Erythroblast (primary cell): ENCODE measurements at places on chromosomes 2 and 18.
A peak's percentile ranks its signal among the peaks of the same experiment; 100 is the strongest.

- DNase-seq, result peak; percentile 81
Observed at GRCh38 chr18:12373116-12373770, 3.8 kb downstream of the AFG3L2 start.

DNA sequence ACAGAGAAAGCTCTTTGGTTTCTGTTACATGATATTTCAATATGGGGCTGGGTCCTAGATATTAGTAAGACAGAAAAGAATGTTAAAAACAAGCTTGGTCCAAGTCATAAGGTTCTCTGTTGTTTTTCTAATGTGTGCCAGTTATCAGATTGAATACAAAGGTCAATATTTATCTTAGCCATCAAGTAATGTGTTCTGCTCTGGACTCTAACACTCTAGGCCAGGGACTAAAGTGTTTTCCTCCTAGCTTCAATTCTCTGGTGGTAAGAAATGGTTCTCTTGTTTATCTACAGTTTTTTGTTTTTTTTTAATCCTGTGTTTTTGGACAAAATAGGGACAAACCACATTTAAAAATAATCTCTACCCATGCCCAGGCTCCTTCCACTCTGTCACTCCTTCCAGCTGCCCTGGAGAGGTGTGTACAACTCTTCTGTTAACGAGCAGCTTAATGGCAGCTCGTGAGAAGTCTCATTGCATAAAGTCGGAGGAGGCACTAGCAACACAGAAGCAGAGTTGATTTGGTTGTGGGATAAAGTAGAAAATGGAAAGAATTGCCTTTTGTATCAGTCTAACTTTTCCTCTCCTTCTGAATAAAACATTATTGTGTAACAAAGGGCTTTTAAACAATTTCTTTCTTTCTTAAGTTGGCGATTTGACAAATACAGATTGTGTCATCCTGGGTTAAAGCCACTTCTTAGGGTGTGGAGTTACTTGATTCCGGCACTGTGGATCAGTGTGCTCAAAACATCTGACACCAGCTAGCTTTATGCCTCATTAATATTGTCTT, 8.0 kb upstream of the SESTD1 start:
- DNase-seq, result no peak

- DNase-seq, result no peak
Observed at GRCh38 chr2:216583147-216583546, 50.1 kb upstream of the IGFBP2 start.

- DNase-seq, result no peak
Observed at GRCh38 chr2:158567208-158567607, 110.5 kb downstream of the PKP4 start.

DNA sequence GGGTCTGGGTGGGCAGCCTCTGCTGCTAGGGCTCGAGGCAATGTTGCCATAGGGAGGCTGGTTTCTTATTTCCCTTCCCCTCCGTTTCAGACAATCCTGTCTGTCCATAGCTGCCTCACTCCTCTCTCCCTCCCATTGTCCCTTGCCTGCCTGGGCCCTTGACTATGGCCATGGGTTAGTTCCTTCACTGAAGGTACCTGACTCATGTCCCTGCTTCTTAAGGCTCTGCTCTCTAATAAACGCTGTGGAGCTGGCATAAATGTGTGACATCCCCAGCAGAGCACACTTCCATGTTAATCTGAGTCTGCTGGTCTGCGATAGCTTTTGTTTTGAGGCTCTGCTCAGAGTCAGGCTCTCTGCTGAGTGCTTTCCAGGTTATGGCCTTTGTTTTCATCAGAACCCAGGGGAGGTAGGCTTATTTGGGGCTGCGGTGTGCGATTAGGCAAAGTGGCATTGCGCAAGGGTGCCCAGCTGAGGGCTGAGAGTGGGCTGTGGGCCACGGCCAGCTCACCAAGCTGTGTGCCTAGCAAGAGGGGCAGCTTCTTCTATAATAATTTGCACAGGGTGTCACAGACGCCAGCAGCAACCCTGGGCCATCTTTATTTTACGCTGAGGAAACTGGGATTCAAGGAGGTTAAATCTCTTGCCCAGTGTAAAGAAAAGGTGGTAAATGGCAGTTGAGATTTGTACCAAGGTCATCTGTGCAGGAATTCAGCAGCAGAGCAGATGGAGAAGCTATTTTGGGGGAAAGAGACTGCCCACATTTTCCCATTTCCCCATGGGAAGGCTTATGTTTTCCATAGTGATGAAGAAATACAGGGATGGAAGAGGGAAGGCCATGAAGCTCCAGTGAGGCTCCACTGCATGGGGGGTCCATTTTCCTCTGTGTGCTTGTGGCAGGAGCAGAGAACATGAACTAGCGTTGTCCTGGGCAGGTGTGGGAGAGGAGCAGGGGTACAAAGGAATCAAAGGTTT, 25.6 kb downstream of the MRPL33 start:
- DNase-seq, result no peak

DNA sequence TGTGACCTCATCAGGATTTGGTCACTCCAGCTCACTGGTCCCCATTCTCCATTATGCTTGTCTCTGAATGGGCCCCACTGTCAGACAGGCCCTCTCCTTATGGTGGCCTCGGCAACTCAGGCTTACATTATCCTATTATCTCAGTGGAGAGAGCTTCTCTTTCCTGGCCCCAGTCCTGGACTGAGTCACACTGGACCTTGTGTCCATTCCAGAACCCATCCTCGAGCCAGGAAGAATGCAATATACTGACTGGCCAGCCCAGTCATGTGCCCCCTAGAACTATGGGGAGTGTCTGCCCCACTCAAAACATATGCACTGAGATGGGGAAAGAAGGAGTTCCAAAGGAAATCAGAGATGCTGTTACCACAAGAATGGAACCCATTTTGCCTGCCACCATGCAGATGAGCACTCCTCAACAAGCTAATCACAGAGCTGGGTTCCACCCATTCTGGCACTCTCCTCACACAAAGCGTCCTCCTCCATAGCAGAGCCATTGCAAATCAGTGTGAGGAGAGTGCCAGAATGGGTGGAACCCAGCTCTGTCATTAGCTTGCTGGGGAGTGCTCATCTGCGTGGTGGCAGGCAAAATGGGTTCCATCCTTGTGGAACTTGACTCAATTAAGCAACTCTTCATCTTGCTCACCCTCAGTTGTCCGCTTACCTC, 71.9 kb downstream of the CHRNA1 start:
- DNase-seq, result no peak

- no peak for DNase-seq
Observed at GRCh38 chr2:96530144-96530430, 6.5 kb upstream of the ARID5A start.

GRCh38 chr2:120491111-120491625, 145.2 kb downstream of the INHBB start:
- no peak for DNase-seq

- DNase-seq, result peak; percentile 17
Observed at GRCh38 chr2:60297296-60298005, 256.0 kb downstream of the BCL11A start.

DNA sequence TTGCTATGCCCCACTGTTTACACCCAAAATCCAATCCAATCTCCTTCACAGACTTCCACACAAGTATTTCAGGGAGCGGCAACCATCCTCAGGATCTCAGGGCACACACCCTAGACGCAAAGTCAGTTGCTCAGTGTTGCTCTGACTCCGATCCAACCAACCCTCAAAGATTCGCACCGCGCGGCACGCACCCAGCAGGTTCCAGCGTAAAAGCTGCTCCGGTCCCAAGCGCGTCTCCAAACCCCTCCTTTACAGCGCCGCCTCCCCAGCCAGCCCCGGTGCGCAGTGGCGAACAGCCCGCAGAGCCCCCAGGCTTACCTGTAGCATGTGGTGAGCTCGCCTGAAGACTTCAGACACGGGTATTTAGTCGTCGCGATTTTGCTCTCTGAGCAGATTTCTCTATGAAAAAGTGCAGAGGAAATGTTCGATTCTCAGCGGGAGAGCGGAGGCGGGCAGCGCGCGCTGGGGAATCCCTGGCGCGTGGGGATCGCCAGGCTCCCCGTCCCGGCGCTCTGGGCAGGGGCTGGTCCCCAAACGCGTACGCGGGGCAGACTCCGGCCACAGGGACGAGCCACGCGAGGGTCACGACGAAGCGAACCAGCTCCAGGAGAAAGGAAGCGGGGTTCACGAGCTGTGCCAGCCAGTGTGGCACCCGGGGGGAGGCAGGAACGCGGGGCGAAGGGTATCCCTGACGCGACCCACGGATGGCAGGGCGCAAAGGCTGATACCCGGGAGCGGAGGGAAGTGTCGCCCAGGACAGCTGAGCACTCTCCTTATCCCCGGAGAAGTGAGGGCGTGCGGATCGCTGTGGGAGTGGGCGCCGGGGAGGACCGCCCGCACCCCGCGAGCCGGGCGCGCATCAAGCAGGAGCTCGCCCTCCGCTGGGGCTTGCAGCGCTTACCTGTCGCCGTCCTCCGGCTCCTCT, 650 bp downstream of the CCBE1 start:
- DNase-seq, result no peak

DNA sequence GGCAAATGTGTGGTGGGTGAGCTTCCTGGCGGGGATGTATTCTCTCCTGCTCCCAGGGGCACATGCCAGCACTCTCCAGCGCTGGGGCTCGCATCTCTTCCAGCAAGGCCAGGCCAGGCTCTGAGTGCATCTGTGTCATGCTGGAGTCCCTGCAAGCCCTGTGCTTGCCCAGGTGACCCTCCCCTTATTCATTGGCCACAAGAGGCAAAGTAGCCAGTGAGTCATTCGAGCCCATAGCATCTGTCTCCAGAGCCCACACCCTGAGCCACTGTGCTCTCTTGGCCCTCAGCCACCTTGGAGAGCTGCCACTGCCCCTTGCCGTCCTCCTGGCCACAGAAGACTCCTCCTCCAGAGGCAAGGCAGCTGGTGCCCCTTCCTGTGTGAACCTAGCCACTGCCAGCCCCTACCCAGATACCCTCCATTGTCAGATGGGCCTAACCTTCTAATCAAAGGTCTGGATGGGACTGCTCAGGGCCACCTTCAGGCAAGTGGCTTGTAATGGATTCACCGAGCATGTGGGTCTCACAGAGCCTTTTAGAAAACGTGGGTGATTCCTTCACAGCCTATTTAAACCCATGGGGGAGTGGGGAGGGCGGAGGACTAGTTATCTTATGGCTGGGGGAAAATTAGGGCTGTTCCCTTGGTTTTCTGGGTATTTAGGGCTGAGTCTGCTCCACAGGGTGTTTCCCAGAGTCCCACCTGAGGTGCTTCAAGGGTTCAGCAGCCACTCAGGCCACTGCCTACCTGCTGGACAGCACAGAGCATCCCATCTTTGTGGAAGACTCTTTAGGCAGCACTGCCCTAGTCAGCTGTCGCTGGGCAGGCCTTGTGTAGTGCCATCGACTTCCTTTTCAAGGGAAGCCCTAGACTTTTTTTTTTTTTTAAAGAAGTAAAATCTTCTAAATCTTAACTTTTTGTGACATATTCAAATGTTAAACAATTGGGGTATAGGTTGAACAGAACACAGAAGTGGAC, 137.4 kb downstream of the ACOXL start:
- no peak for DNase-seq

GRCh38 chr2:121377646-121378045, 92.6 kb upstream of the TFCP2L1 start:
- DNase-seq, result no peak

DNA sequence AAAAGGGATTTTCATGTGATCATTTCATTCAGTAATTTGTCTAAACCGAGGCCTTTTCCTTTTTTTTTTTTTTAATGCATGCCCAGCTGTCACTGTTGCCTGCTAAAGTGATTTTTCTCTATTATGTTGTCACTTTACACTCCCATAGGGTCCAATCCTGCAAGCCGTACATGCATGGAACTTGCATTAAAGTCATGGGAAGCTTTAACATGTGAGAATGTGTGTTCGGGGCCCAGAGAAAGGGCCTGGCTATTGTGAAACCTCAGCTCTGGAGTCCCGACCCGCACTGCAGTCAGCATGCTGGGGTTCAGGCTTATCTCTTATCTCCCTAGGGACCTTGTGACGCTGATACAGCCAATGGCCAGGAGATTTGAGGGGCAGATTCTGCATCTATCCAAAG, 474.6 kb downstream of the SLC4A3 start:
- DNase-seq, result no peak

DNA sequence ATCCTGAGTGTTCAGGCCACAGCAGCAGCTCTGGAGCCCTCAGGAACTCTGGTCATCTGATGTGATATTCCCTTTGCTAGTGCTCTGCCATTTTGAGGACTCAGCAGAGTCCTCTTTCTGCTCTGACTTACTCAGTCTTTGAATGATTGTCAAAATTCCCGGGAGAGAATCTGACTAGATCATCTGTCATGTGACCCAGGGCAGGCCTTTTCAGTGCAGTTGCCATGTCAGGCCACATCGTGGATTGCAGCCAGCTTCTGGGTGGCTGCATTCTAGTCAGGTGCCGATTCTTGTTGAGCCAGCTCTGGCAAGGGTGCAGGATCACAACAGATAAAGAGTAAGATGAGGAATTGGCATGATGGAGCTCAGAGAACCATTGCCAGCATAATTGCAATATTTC, 795.6 kb downstream of the CPS1 start:
- no peak for DNase-seq

- DNase-seq, result no peak
Observed at GRCh38 chr18:13395577-13395976, 177.0 kb downstream of the LDLRAD4 start.

GRCh38 chr2:223801736-223802135, 35.6 kb downstream of the AP1S3 start:
- DNase-seq, result no peak

GRCh38 chr18:62755946-62756345, 40.6 kb downstream of the PHLPP1 start:
- DNase-seq, result no peak

- DNase-seq, result no peak
Observed at GRCh38 chr18:58144671-58145285, 100.8 kb downstream of the NEDD4L start.

DNA sequence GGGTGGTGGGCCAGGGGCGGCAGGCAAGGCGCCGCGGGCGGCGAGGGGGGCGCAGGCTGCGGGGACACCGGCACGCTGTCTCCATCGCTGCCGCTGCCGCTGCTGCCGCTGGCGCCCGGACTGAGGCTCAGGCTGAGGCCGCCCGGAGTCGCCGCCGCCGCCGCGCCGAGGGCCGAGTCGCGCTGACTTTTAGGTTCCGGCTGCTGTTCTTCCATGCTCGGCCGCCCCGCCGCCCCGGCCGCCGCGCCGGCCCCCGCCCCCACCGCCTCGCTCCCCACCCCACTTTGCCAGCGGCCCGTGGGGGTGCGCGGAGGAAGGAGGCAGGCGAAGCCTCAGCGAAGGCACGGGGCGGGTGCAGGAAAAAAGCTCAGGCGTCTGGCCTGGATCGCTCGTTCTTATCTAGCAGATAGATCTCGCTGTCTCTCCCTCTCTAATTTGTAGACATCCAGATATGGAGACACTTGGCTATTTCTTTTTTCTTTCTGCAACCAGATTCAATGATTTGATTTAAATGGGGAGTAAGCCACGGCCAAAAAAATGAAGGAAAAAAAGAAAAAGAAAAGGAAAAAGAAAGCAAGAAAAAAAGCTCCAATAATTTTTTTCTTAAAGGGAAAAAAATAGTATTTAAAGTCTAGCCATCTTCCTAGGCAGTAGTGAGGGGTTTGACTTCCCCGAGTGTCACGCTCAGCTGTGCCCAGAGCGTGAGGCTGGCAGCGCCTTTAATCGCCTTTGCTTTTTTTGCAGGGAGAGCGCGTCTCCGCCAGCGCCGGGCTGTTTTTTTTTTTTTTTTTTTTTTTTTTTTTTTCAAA, at the start of gene EN1:
Gene EN1 (minus strand): TSS at position 696 of the 809 bp plus-strand sequence. CDS start 481 bp downstream, at position 215.
- DNase-seq, result no peak
